A673 (cell line): ENCODE measurements at places on chromosomes 1 and 21.
A peak's percentile ranks its signal among the peaks of the same experiment; 100 is the strongest.

DNA sequence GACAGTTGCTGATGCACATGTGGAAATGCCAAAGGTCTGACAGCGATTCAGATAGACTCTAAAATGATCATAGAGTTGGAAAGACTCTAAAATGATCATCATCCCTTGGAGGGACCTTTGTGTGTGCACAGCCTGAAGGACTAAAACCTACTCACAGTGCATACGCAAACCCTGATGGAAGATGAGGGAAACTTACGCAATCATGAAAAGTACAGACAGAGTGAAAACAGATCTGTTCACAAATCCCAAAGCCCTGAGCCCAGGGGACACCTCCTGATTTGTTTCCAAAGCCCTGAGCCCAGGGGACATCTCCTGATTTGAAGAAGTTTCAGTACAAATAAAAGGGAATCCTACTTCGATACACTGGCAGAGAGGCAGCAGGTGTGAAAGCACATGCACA, 79.3 kb upstream of the PROX1 start:
- no peak for DNase-seq

DNA sequence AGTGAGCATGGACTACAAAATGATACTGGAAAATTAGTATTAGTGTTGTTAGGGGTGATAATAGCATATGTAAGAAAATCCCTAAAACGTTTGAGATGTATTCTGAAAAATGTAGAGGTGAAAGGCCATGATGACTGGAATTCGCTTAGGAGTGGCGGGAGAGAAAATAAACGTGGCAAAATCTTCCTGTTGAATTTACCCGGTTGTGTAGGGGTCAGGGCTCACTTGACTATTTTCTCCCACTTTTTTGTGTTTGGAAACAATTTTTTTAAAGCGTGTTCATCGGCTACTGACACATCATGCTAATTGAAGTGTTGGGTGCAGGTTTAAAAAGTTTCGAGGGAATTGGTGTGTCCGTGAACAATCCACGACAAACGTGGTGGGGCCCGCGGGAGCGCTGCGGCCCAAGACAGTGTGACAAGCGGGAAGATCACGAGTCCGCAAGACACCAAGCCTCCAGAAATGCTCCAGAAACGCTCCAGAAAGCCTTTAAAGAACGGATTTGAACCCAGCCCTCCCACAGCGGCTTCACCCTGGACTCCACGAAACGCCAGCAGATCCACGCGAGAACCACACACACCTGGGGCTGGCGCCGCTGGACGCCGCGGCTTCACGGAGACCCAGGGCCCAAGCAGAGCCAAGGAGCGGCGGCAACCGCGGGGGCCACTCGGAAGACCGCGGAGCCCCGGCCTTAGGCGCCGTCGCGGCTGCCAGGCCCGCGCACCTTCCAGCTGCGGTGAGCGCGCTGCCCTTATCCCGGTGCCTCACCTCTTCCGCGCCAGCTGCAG, 573 bp downstream of the PSMG1 start:
- peak; percentile 25 for DNase-seq

DNA sequence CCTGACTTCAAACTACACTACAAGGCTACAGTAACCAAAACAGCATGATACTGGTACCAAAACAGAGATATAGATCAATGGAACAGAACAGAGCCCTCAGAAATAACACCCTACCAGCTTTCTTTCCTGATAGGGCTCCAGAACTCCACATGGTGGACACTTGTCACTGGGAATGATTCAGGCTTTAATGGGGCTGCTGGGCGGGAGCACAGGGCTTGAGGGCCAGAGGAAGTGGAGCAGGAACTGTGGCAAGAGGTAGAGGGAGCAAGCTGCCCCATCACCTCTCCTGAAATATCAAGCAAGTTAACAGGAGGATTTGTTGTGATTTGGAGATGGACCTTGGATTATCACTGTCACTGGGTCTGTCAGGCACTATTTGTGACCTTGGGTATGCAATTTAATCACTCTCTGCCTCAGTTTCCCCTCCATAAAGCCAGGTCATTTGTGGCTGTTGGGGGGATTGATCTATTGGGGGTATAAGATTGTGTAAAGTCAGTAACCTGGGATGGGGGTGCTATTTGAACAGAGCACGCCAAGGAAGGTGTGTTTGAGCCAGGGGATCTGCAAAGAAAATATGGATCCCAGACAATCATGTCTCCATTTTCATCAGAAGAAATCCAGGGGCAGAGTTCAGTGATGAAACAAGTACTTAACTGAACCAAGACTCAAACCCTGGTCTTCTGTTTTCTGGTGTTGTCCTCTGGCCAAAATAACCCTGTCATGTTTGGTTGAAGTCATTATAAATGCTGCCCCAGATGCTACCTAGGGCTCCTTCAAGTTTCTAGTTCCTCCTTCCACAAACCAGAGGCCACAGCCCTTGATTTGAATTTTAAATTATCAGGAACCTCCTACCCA, 25.2 kb downstream of the ETS2 start:
- DNase-seq, result no peak

- DNase-seq, result no peak
Measured at GRCh38 chr1:219985169-219985568, 56.8 kb upstream of the SLC30A10 start.

GRCh38 chr1:200818248-200818647, 54.5 kb upstream of the GPR25 start:
- no peak for DNase-seq

DNA sequence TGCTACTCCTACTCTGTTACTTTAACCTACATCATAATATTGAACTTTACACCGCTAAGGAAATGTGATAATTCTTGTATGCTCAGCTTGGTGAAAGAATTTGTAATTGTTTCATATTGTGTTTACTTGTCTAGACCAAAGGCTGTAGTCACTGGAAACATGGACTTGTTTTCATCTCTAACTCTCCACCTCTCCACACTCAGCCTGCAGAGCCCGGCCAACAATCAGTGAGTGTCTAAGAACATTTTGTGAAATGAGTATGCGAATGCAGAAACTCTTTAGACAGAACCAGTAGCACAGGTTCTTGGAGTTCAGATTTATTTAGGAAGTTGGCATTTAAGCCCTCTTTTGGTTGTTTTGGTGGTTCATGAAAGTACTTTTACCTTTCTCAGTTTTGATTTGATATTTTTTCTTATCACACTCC, 3.2 kb upstream of the RWDD3 start:
- no peak for DNase-seq

DNA sequence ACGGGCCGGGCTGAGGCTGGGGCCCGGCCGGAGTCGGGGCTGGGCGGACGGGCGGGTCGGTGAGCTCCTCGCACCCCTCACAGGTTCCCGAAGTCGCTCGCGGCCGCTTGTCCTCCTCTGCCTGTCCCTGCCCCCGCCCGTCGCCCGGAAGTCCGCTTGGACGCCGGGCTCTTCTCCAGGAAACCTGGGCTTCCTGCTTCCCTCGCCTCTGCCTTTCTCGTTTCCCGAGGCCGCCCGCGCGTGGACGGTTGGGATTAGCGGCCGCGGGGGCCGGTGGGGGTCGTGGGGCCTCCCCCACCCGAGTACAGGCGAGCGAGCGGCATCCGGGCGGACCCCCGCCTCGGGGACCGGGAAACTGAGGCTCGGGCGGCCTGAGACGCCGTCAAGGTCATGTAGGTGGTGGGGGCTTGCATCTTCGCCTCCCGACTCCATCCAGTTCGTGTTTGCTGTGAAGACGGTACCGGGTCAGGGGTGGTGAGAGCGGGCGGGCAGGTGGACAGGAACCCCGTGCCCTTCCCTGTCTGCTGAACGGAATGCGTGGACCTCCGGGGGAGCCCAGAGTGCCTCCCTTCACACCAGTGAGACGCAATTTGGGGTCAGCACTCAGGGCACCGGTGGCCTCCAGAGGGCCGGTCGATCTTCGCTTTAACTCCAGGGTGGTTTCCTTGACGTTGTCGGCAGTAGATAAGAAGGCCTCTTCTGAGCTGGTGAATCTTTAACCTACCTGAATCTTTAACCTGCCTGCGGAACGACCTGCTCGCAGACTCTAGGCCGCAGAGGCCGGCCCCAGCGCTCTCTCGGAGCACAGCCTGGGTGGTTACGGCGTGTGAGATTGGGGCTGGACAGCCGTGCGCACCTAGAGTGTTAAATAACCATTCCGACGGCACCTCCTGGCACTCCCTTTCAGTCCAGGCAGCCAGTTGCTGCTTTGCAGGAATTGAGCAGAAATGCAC, 686 bp downstream of the ARF1 start:
- no peak for DNase-seq

DNA sequence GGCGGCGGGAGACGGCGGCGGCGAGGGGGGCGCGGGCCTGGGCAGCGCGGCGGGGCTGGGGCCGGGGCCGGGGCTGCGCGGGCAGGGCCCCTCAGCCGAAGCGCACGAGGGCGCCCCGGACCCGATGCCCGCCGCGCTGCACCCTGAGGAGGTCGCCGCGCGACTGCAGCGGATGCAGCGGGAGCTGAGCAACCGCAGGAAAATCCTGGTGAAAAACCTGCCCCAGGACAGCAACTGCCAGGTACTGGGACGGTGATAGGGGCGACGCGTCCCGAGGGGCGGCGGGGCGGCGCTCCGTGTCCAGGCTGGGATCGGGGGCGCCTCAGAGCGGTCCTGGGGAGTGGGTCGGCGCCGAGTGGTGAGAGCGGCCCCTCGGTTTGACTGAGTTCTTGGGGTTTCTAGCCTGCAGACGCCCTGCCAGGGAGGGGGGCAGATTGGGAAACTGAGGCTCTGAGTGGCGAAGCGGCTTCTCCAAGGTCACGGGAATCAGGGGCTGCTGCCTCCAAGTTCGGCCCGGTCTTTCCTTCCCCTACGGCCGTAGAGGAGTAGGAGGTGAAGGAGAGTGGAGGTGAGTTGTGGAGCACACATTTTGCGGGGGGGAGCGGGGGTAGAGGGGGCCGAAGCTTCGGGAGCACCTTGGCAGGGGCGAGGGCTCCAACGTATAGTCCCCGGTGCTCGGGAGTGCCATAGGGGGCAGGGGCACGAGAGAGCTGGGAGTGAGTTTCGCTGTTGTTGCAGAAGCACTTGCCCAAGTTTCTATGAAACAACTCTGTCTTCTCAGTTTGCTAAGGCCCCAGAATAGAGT, 508 bp downstream of the RAVER2 start:
- peak; percentile 77 for DNase-seq

- no peak for DNase-seq
Measured at GRCh38 chr1:91613595-91613994, 112.9 kb downstream of the CDC7 start.

DNA sequence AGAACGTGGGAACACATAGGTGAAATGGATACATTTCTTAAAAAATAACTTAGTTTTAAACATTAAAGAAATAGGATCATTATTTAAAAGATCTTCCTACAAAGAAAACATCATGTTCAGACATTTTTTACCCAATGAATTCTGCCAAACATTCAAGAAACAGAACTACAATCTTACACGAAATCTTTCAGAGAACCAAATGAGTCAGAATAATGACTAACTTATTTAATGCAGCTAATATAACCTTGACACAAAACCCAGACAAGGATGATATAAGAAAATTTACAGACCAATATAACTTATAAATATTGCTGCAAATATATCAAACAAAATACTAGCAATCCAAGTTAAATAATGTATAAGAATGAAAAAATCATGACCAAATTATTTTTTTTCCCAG, 220.1 kb upstream of the KCNK2 start:
- no peak for DNase-seq

GRCh38 chr1:227900571-227901051, 47.1 kb downstream of the WNT9A start:
- no peak for DNase-seq

DNA sequence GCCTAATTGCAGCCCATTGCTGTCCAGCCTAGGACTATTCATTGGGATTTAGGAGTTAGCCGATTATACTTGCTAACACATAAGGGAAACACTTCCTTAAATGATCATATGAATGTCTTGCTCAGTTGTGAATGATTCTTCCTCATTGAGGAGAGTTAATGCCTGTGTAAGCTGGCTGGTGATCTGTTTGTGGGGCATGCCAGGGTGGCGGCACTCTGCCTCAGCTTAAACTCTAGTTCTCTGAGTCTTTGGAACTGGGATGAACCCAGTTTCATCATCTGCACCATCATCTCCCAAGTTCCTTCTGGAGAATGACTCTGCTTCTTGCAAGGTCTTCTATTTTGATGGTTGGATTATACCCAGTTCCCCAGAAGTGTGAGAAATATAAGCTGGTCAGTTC, 23.9 kb upstream of the SLAMF6 start:
- no peak for DNase-seq

GRCh38 chr1:96557336-96557735, 164.2 kb upstream of the PTBP2 start:
- DNase-seq, result no peak
